Stomach (tissue), 19 donors: ENCODE measurements at places on chromosomes 3 and 15. TPM values are rescaled to one million over a fixed set of nuclear protein-coding genes. Genes with fewer than 3 reads are reported as not detected.

DNA sequence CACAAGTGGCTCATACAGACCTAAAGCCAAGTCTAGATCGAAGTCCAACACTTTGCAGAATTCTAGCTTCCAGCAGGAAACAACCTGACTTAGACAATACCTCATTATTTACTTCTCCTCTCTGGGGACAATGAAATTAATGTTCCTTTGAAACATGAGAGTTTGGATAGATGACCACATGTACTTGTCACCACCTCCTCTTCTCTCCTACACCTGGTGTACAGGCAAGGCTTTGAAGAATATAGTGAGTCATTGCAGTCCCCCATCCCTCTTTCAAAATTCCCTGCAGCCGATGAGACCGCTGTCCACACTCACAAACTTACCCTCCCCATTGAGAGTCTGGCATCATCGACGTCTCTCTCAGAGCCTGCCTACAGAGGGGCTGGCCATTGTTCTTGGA, 189.0 kb upstream of the HES1 start:
- no peaks in the 10 kb centered on the region for H3K4me1 ChIP-seq
- H3K27me3 ChIP-seq: no peaks in the 10 kb centered on the region
- H3K4me3 ChIP-seq: no peak overlapping the region

GRCh38 chr3:172562871-172563865, 39.9 kb upstream of the TNFSF10 start:
- no peaks in the 10 kb centered on the region for H3K27me3 ChIP-seq
- H3K27ac ChIP-seq: no peak overlapping the region
- H3K4me1 ChIP-seq: peaks cover 13% of the 10 kb centered on the region
- no peak overlapping the region for H3K4me3 ChIP-seq
- no peaks in the 10 kb centered on the region for H3K36me3 ChIP-seq
- peak; percentile 61 for DNase-seq

DNA sequence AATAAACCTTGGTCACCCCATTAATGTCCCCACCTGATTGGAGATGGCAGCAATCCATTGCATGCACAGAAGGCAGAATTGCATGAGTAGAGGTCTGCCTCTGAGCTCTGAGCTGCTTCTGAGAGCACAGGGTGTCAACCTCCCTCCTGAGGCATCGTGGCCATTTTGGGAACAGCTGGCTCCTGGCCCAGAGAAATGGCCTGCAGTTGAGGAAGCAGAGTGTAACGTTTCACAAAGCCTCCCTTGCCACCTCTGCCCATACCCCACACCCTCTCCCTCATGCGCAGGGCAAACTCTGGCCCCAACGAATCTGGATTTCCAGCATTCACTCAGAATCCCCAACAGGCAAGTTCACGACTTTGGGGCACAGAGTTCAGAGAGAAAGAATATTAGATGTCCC, 198.9 kb downstream of the ADAMTS9 start:
- peak overlapping the region; percentile 0 for H3K4me3 ChIP-seq
- DNase-seq: no peak
- peaks cover 27% of the 10 kb centered on the region for H3K27me3 ChIP-seq
- no peaks in the 10 kb centered on the region for H3K36me3 ChIP-seq
- H3K4me1 ChIP-seq: peaks cover 30% of the 10 kb centered on the region

GRCh38 chr3:50226888-50227389, 9.1 kb upstream of the GNAI2 start:
- no peaks in the 10 kb centered on the region for H3K27me3 ChIP-seq
- peak; percentile 46 for DNase-seq
- no peaks in the 10 kb centered on the region for H3K36me3 ChIP-seq
- peak overlapping the region; percentile 75 for H3K27ac ChIP-seq

Gene FETUB
- total RNA-seq: not detected

Gene CCDC39
- total RNA-seq: 11.7 TPM

Gene GREM1
- 5.3 TPM for total RNA-seq

- no peaks in the 10 kb centered on the region for H3K4me1 ChIP-seq
- H3K27me3 ChIP-seq: no peaks in the 10 kb centered on the region
- no peak overlapping the region for H3K4me3 ChIP-seq
- no peak for DNase-seq
Measured at GRCh38 chr3:82938821-82939328, 1177.4 kb upstream of the GBE1 start.

DNA sequence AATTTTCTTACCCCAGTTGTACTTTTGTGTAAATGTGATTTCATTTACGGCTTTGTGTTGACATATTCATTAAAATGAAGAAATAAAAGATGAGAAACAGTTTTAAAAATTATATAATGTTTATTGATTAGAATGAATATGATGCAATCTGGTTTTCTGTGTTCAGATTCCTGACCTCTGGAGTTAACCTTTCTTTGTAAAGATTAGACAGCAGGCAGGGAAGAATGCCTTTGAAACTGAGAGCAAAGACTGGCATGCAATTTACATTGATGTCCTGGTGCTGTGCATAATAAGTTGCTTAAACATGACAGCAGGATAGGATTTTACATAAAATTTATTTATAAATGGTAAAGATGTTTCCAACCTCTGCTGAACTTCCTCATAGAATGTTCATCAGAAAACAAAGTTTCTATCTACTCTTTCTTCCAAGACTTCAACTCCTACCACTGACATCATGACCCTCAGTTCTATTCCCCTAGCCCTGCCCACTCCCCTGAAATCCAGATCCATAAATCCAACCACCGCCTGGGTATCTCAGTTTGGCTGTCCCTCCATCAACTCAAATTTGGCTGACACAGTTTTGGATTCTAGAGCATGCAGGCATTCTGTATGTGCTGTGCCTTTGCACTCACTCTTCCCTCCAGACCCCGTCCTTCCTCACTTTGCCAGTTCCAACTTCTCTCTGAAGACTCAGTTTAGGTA, 1.7 kb downstream of the HGD start:
- no peak for DNase-seq
- peaks cover 45% of the 10 kb centered on the region for H3K4me1 ChIP-seq
- H3K27me3 ChIP-seq: no peaks in the 10 kb centered on the region
- H3K27ac ChIP-seq: no peak overlapping the region

DNA sequence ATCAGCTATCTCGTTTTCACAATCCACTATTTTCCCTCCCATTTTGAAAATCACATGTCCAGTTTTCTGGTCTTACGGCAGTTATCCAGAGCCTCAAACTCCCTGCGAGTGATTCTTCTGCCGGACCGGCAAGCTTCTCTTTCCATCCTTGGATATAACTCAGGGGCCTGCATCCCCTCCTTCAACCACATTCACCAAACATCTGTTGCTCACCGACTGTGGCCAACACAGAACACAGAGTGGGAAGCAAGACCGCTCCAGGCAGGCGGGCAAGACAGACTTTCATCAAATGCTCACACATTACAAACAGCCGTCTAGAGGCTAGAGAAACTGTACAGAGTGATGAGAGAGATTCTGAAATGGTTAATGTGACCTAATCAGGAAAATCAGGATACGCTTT, 7.6 kb upstream of the SLC12A8 start:
- no peak overlapping the region for H3K4me3 ChIP-seq
- DNase-seq: no peak
- no peaks in the 10 kb centered on the region for H3K36me3 ChIP-seq

Gene NUSAP1
- total RNA-seq: 33.4 TPM

DNA sequence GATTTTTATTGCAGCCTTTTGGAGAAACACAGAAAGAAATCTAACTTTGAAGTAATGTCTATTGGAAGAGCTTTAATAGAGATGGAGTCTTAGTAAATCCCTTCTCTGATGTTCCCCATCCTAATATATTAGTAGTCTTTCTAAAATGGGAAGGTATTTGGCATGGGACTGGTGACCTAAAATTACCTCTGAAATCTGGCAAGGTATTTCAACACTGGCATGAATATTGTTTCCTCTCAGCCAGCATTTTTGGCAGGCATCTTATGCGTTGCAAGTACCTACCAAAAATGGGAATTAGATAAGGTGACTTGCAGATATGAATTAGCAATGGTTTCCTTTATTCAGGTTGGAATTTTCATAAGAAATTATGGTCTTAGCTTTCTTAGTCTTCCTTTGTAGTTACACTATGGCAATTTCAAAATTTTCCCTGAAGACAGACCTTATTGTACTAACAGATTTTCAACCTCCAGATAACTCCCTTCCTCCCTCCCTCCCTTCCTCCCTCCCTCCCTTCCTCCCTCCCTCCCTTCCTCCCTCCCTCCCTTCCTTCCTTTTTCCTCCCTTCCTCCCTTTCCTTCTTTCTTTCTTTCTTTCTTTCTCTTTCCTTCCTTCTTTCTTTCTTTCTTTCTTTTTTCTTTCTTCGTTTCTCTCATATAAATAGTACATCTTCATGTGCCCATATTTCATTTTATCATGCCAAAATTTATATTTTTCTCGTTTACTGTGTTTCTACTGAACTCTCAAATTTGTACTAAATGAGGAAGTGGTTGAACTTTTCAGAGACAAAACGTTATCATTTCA, 168.2 kb upstream of the KCNMB2 start:
- H3K4me1 ChIP-seq: peaks cover 4% of the 10 kb centered on the region
- no peak overlapping the region for H3K27ac ChIP-seq
- H3K27me3 ChIP-seq: no peaks in the 10 kb centered on the region
- DNase-seq: no peak

GRCh38 chr3:129976286-129976685, 1.8 kb downstream of the TRH start:
- no peak overlapping the region for H3K27ac ChIP-seq
- no peaks in the 10 kb centered on the region for H3K36me3 ChIP-seq
- H3K4me3 ChIP-seq: no peak overlapping the region
- H3K4me1 ChIP-seq: peaks cover 18% of the 10 kb centered on the region
- no peak for DNase-seq
- peaks cover 19% of the 10 kb centered on the region for H3K27me3 ChIP-seq

- H3K27ac ChIP-seq: no peak overlapping the region
- no peaks in the 10 kb centered on the region for H3K27me3 ChIP-seq
- H3K36me3 ChIP-seq: no peaks in the 10 kb centered on the region
- peak; percentile 34 for DNase-seq
- H3K4me3 ChIP-seq: no peak overlapping the region
- H3K4me1 ChIP-seq: peaks cover 9% of the 10 kb centered on the region
Measured at GRCh38 chr3:156382458-156383346, 172.2 kb downstream of the SSR3 start.

GRCh38 chr3:15982243-15982642, 184.5 kb upstream of the ANKRD28 start:
- no peak overlapping the region for H3K27ac ChIP-seq
- H3K4me1 ChIP-seq: no peaks in the 10 kb centered on the region

DNA sequence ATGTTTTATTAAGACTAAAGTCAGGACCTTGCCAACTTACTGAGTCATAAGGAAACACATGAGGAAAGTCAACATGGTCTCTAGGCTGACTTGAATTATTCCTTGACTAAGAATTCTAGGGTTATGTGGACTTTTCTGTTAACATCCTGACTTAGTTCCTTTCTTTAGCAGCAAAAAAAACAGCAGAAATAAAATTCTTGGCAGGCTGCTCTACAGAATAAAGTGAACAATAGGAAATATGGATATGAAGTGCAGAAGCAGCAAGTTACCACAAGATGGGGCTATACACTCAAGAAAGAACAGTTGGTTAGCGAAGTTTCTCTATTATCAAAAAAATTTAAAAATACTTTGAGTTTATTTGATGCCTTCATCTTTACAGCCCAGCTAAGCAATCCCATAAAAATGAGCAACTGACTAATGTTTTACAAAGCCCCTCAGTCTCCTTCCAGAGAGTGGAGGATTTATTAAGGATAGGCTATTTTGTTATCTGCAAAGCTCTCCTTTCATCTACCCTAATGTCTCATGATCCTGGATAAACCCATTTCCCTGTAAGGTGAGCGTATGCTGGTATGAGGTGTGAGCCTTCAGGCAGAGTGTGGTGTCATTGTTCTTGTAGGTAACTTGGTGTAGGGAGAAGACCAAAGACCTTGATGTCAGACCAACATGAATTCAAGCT, 23.1 kb upstream of the MCCC1 start:
- peaks cover 16% of the 10 kb centered on the region for H3K27me3 ChIP-seq
- peaks cover 4% of the 10 kb centered on the region for H3K4me1 ChIP-seq
- peak; percentile 79 for DNase-seq
- H3K36me3 ChIP-seq: no peaks in the 10 kb centered on the region

GRCh38 chr3:12194669-12195161, 36.0 kb upstream of the TIMP4 start:
- no peaks in the 10 kb centered on the region for H3K36me3 ChIP-seq
- no peaks in the 10 kb centered on the region for H3K27me3 ChIP-seq
- H3K27ac ChIP-seq: peak overlapping the region; percentile 75
- peaks cover 29% of the 10 kb centered on the region for H3K4me1 ChIP-seq
- DNase-seq: peak; percentile 73

- H3K36me3 ChIP-seq: no peaks in the 10 kb centered on the region
- H3K27me3 ChIP-seq: no peaks in the 10 kb centered on the region
Measured at GRCh38 chr3:186746008-186746407, 28.8 kb downstream of the KNG1 start.

- peak; percentile 38 for DNase-seq
- H3K4me3 ChIP-seq: no peak overlapping the region
- no peaks in the 10 kb centered on the region for H3K36me3 ChIP-seq
- no peaks in the 10 kb centered on the region for H3K27me3 ChIP-seq
- H3K4me1 ChIP-seq: peaks cover 5% of the 10 kb centered on the region
Measured at GRCh38 chr15:47997195-47998080, 123.4 kb upstream of the SLC24A5 start.

DNA sequence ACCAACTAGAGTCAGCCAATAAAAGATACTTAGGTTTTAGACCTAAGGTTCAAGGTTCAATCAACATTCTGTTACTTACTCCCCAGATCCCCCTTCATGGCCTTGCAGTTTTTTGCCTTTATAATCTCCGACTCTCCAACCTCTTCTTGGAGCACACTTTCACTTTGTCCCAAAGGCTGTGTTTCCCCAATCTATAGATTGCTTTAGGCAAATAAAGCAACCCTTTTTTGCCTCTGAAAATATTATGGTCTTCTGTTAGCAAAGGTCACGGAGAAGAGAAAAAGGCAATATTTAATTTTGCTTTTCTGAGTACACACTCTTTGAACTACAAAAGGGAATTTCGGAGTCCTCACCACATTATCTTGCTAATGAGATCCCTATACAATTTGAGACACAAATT, 268.1 kb downstream of the PLOD2 start:
- no peaks in the 10 kb centered on the region for H3K36me3 ChIP-seq
- no peak for DNase-seq
- H3K27me3 ChIP-seq: no peaks in the 10 kb centered on the region
- no peak overlapping the region for H3K4me3 ChIP-seq
- no peak overlapping the region for H3K27ac ChIP-seq

DNA sequence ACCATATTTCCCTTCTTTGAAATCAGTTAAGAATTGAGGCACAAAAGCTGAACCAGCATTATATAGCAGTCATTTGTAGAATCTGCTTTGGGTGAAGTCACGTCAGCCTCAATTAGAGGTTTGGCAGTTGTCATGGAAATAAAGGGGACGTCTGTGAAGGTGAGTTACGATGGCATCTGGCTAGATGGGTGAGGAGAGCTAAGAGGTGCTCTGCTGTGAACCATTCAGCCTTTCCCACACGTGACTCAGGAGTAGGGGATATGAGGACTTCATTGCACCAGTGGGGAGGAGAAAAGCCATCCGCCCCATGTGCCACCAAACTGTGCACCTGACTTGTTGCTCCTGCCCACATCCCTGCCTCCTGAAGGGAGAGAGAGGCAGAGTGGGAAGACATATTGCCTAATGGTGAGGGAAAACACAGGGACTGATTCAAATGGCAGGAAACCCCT, 2.8 kb upstream of the C15orf40 start:
- peaks cover 38% of the 10 kb centered on the region for H3K4me1 ChIP-seq
- H3K27me3 ChIP-seq: no peaks in the 10 kb centered on the region
- no peak overlapping the region for H3K27ac ChIP-seq
- no peak for DNase-seq

GRCh38 chr3:6281662-6282061, 579.3 kb upstream of the GRM7 start:
- H3K27ac ChIP-seq: no peak overlapping the region
- DNase-seq: no peak
- no peaks in the 10 kb centered on the region for H3K27me3 ChIP-seq
- no peak overlapping the region for H3K4me3 ChIP-seq
- H3K4me1 ChIP-seq: no peaks in the 10 kb centered on the region
- H3K36me3 ChIP-seq: no peaks in the 10 kb centered on the region

Gene C3orf38
- total RNA-seq: 24.6 TPM
